Testis (tissue), 5 donors: ENCODE measurements at places on chromosomes 5 and 9. TPM values are rescaled to one million over a fixed set of nuclear protein-coding genes. Genes with fewer than 3 reads are reported as not detected.

- no peak for DNase-seq
- H3K27me3 ChIP-seq = no peaks in the 10 kb centered on the region
- no peaks in the 10 kb centered on the region for H3K4me1 ChIP-seq
- H3K36me3 ChIP-seq = no peaks in the 10 kb centered on the region
- no peak overlapping the region for H3K27ac ChIP-seq
Observed at GRCh38 chr5:80865551-80865950, 94.6 kb upstream of the RASGRF2 start.

DNA sequence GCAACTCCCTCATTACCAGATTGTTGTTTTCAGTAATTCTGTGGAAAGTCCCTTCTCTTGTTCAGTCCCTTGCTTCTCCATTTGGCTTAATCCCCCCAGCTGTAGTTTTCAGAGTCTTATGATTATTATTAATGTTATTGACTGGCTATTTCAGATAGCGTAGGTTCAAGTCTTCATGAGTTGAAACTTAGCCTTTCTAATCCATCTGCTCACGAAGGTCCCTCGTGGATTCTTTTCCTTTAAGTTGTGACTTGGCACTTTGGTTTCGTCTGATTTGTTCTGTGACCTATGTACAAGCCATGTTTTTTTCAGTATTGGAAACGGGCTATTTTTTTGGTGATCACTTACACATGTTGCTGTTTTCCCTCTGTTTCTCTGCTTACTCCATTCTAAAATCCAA lies 260.3 kb downstream of the TMEM167A start:
- no peak overlapping the region for H3K4me3 ChIP-seq
- H3K36me3 ChIP-seq = no peaks in the 10 kb centered on the region

DNA sequence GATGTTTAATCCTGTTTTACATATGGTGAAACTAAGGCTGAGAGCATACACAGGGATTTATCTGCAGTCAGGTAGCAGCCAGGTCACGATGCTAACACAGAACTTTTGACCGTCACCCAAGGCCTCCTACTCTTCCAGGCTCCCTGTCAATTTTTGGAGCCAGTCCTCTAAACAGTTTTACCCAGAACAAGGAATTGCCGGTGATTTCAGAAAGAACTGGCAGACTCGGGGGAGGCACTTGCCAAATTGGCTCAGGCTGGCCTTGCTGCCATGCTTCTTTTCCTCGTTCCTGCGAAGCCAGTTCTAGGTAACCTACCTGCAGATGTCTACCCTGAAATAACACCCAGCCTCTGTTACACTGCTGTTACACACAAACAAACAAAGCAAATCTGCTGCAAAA lies 21.2 kb downstream of the GRIA1 start:
- H3K36me3 ChIP-seq = no peaks in the 10 kb centered on the region
- H3K27ac ChIP-seq = no peak overlapping the region
- H3K27me3 ChIP-seq = no peaks in the 10 kb centered on the region
- no peaks in the 10 kb centered on the region for H3K4me1 ChIP-seq
- no peak for DNase-seq

DNA sequence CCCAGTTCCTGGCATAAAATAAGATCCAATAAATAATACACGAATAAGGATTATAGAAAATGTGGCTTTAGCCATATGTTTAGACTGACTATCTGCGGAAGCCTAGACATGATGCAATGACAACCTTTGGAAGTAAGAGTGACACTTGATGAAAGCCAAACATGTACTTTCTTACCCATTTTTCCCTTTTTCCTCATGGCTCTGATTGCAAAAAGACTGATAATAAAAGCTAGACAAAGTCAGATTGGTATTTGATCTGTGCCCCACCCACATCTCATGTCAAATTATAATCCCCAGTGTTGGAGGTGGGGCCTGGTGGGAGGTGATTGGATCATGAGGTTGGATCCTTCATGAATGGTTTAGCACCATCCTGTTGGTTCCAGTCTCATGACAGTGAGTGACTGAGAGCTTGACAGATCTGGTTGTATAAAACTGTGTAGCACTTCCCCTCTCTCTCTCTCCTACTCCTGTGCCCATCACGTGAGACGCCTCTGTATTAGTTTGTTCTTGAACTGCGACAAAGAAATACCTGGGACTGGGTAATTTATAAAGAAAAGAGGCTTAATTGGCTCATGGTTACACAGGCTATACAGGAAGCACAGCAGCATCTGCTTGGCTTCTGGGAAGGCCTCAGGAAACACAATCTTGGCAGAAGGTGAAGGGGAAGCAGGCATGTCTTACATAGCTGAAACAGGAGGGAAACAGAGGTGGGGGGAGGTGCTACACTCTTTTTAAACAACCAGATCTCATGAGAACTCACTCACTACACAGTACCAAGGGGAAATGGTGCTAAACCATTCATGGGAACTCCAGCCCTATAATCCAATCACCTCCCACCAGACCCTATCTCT lies 243.4 kb upstream of the PIK3R1 start:
- no peak overlapping the region for H3K27ac ChIP-seq
- no peaks in the 10 kb centered on the region for H3K36me3 ChIP-seq
- no peaks in the 10 kb centered on the region for H3K4me1 ChIP-seq
- no peak for DNase-seq
- H3K4me3 ChIP-seq = no peak overlapping the region

GFI1B gene
- 9.7 TPM for total RNA-seq

PDE6A gene
- total RNA-seq = 4.6 TPM
